ENCODE measurements at places on chromosomes 16 and 17.

- no peak for DNase-seq
Measured at GRCh38 chr17:9895923-9896322, 9.1 kb downstream of the RCVRN start.

DNA sequence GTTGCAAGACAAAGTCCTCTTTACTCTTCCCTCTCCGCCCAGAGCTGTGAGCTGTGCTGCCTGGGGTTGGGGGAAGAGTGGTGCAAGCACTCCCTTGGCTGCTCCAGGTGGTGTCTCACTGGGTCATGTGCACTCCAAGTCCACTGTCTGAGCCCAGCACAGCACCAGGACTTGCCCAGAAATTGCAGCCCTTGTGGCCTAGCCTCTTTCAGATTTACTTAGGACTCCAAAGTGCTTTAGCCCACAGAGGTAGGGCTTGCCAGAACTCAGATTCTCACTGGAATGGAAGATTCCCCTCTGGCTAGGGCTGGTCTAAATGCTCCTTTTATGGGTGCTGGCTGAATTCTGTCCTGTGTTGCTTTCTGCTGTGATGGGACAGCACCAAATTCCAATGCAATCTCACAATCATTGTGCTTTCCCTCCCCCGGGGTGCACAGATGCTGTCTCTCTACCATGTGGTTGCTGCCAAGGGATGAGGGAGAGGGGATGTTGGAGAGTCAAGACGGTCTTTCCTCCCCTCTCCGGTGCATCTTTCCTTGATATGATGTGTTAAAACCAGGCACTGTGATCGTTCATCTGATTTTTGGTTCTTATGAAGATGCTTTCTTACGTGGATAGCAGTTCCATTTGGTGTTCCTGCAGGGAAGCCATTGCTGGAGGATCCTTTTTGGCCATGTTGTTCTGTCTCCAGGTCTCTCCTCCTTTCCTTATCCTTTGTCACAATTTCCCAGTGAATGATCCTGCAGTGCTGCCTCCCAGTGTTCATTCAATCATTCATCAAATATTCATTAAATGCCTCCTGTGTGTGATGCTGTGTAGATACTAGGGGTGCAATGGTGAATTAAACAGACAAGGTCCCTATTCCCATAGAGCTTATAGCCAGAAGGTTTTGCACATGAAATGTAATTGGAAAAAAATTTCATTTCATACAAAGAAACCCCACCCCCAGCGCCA is 216.3 kb downstream of the SPECC1 start:
- no peak for DNase-seq

DNA sequence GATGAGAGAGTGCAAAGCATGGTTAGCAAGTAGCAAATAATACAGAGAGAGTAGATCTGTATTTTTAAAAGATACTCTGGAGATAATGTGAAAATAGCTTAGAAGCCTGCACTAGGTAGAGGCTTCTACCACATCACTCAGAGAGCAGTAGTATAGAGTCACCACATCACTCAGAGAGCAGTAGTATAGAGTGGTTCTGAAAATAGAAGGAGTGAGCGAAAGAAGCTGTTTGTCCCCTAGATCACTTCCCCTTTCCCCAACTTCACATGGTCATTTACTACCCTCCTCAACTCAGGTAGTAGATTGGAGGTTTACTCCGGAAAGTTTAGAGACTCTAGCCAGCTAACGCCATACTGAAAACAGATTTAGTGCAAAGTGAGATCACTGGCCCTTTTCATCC is 17.1 kb downstream of the DGKE start:
- no peak for DNase-seq

- peak; percentile 78 for DNase-seq
Measured at GRCh38 chr17:76868176-76868668, at the start of gene MGAT5B. Gene MGAT5B, plus strand, starts transcription at chr17:76868404. Its CDS starts 626 bp downstream, at chr17:76869030.

- DNase-seq = peak; percentile 80
Measured at GRCh38 chr17:19338031-19338990, 24.2 kb downstream of the B9D1 start.

DNA sequence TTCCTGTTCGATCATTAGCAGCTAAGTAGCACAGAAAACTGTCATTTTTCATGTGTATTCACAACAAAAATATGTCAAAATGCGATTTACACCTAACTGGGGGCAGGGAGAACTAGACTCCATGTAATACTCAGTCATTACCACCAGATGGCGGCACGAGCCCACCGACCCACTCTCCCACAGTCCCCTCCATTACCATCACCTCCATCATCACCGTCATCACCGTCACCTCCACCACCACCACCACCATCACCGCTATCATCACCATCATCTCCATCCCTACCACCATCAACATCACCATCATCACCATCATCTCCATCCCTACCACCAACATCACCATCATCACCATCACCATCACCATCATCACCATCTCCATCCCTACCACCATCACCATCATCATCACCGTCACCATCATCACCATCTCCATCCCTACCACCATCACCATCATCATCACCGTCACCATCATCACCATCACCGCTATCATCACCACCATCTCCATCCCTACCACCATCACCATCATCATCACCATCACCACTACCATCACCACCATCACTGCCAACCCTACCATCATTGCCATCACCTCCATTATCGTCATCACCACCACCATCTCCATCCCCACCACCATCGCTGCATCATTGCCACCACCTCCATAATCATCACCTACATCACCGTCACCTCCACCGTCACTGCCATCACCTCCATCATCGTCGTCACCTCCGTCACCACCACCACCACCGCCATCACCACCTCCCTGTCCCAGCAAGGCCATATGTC is 14.4 kb downstream of the NDUFAF8 start:
- peak; percentile 69 for DNase-seq

- DNase-seq = peak; percentile 21
Measured at GRCh38 chr16:88549671-88550245, 20.4 kb upstream of the ZC3H18 start.

DNA sequence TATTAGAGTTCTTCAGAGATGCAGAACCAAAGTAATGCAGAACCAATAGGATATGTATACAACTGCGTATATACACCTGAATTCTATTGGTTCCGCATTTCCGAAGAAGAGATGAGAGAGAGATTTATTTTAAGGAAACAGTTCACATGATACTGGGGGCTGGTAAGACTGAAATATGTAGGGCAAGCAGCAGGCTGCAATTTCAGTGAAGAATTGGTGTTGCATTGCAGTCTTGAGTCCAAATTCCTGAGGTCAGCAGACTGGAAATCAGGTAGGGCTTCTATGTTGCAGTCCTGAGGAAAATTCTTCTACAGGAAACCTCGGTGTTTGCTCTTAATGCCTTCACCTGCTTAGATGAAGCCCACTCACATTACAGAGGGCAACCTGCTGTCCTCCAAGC is 128.2 kb upstream of the MED13 start:
- no peak for DNase-seq

GRCh38 chr17:51224402-51225262 is 35.2 kb downstream of the MBTD1 start:
- no peak for DNase-seq

- DNase-seq = no peak
Measured at GRCh38 chr16:81816351-81816750, 37.3 kb downstream of the PLCG2 start.

- DNase-seq = no peak
Measured at GRCh38 chr17:260944-261343, 79.5 kb upstream of the DOC2B start.

DNA sequence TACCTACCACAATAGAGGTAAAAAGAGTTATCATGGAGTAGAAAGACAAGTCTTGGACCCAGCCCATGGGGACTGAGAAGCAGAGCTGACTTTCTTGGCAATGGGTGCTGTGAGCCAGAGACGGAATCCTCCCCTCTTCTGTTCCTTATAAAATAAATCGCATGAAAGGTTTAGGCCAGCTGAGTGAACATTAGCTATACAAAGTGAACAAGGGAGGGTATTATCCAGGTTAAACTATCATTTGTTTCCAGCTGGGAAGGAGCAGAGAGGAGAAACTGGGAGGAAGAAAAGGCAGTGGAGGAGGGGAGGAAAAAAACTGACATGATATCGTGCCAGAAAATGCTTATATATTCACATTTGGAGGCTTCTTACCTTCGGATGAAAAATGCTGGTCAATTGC is 13.3 kb upstream of the PAFAH1B1 start:
- no peak for DNase-seq

- DNase-seq = peak; percentile 12
Measured at GRCh38 chr16:4060009-4060408, 56.2 kb downstream of the ADCY9 start.

DNA sequence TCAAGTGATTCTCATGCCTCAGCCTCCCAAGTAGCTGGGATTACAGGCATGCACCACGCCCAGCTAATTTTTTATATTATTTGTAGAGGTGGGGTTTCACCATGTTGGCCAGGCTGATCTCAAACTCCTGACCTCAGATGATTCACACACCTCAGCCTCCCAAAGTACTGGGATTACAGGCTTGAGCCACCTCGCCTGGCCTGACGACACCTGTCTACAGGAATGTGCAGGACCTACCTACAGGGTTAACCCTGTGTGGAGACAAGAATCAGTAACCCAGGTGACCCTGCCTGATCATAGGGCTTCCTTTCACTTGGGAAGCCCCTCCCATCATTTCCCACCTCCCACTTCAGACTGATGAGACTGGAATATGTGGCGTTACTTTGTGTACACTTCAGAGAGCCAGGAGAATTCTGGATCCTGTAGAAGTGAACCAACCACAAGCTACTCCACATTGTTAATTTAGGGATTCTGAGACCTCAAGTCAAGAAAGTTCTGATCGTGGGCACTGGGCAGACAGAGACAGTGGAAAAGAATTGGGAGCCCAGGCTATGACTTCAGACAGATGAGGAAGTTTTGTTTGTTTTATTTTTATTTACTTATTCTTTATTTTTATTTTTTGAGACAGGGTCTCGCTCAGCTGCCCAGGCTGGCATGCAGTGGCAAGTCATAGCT is 5.7 kb upstream of the MILR1 start:
- DNase-seq = no peak

GRCh38 chr17:6755731-6756184 is at the start of gene XAF1:
Gene XAF1, plus strand, starts transcription at chr17:6756046. Its CDS starts 33 bp downstream, at chr17:6756079.
- DNase-seq = peak; percentile 48

DNA sequence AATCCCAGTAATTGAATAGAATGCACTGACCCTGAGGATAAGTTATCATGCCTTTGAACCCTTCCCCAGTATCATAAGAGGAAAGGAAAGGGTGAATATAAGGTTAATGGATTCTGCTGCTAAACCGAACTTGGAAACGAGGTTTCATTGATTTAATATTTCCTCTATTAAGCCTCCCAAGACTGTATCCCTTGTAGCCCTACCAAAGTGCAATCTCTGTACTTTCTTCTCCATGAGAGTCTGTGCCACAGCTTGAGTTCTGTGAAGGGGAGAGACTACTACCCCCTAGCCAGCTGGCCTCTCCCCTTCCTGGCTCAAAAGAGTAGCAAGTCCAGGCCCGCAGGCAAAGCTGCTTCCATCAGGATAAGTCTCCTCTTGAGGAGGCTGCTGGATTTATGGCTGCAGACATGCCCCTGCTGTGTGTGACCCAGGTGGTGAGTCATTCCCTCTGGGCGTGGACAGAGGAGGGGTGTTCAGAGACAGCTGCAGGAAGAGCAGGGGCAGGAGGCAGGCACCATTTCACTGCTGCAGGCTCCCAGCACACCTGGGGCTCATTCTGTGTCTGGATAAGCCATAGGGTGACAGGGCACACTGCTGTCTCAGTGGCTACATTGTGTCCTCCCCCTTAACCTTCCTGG is 58.4 kb downstream of the TOM1L2 start:
- peak; percentile 72 for DNase-seq

- no peak for DNase-seq
Measured at GRCh38 chr16:4056161-4057105, 59.8 kb downstream of the ADCY9 start.

DNA sequence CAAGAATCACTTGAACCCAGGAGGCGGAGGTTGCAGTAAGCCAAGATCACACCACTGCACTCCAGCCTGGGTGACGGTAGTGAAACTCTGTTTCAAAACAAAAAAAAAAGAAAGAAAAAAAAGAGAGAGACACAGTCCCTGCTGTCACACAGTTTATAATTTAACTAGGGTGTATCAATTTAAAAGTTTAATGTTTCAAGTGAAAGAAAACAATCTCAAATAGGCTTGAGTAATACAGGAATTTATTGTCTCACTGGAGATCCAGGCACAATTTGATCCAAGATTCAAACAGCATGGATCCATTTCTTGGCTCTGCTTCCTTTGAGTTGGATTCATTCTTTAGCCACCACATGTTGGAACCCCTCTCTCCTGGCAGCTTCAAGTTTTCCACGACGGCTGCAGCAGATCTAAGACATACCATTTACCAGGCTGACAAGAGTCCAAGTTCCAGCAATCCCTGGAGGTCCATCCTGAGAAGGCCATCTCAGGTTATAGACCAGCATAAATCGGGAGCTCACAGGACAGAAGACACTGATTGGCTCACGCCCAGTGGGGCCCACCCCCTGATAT is 97.5 kb downstream of the YPEL2 start:
- no peak for DNase-seq

- DNase-seq = no peak
Measured at GRCh38 chr17:5473906-5474305, 5.1 kb upstream of the DHX33 start.

All from activated CD8-positive, alpha-beta T cell treated with anti-CD3 and anti-CD28 coated beads for 36 hours (primary cell).